ENCODE measurements at places on chromosomes 6 and 20.

- DNase-seq: no peak
Measured at GRCh38 chr6:10381133-10381829, 33.6 kb downstream of the TFAP2A start.

GRCh38 chr6:30364591-30364990, 19.6 kb downstream of the RPP21 start:
- DNase-seq: no peak

DNA sequence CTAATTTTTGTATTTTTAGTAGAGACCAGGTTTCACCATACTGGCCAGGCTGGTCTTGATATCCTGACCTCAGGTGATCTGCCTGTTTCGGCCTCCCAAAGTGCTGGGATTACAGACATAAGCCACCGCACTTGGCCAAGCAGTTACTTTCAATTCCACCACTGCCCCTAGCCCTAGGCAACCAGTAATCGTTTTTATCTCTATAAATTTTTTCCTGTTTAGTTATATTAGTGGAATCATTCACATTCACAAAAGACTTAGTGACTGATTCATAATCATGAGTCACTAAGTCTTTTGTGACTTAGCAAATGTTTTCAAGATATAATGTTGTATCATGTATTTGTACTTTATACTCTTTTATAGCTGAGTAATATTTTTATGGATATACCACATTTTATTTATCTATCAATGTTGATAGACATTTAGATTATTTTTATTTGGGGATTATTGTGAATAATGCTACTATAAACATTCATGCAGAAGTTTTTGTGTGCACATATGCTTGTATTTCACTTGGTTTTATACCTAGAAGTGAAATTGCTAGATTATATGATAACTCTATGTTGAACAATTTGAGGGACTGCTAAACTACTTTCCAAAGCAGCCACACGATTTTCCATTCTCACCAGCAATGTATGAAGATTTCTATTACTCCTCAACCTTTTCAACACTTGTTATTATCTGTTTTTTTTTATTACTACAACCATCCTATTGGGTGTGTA, 421.4 kb upstream of the ID4 start:
- no peak for DNase-seq

- DNase-seq: no peak
Measured at GRCh38 chr20:46626758-46627157, 24.5 kb downstream of the SLC13A3 start.

DNA sequence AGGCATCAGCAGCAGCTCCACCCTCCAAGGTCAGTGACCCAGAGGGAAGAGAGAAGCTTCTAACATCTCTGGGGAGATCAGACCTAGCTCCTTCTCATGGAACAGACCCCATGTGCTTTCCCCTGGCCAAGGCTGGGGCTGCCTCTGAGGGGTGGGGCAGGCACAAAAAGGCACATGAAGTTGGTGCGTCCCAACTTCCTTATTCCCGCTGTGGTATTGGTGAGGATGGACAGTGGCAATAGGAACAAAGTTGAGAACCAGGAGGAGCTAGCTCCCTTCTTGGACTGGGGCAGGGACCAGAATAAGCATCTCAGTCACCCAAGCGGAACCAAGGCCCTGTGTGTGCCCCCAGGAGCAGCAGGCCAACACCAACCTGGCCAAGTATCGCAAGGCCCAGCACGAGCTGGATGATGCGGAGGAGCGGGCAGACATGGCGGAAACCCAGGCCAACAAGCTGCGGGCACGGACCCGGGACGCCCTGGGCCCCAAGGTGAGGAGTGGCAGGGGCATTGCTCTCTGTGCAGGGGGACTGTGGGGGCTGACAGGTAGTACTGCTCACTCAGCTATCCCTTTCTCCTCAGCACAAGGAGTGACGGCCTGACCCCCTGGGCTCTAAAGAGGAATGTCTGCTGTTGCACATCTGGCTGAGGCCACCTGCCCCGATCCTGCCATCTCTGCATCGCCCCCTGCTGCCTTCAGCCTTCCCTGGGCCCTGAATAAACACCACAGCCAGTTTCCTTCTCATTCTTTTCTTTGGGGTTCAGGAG, 46.1 kb downstream of the MYH7B start:
- DNase-seq: no peak

GRCh38 chr6:795046-795685, 102.2 kb upstream of the EXOC2 start:
- no peak for DNase-seq

DNA sequence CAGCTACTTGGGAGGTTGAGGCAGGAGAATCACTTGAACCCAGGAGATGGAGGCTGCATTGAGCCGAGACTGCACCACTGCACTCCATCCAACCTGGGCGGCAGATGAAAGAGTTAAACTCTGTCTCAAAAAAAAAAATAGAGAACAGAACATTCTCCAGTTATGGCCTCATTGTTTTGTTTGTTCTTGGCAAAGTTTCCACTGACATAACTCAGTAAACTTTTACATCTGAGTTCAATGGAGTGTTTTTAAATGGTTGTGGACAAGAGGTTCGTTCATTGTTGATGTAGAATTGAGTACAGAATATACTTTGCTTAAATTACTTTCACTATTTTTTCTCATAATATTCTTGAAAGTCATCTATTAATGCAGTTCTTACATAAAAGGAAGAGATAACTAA, 42.2 kb upstream of the IFNGR1 start:
- no peak for DNase-seq

DNA sequence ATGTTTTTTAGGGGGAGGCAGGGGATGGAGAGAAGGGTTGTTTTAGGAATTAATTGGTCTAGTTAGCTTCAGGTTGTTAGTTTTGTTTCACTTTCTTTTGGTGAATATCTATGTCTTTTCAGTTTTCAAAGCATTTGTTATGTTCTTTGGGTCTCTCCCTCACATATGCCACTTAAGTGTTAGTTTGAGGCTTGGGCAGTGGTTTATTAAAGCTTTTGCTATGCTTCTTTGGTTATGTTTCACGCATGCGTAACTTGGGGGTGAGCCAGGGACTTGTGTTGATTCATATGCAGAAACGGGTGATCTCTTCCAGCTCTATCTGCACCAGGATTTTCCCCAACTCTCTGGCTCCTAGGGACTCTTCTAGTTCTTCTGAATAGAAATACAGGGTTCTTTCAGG, 11.4 kb upstream of the MMS22L start:
- no peak for DNase-seq

- DNase-seq: peak; percentile 7
Measured at GRCh38 chr20:1338096-1338495, 9.2 kb upstream of the SDCBP2 start.

- DNase-seq: no peak
Measured at GRCh38 chr6:41374618-41375590, 39.5 kb downstream of the NCR2 start.

DNA sequence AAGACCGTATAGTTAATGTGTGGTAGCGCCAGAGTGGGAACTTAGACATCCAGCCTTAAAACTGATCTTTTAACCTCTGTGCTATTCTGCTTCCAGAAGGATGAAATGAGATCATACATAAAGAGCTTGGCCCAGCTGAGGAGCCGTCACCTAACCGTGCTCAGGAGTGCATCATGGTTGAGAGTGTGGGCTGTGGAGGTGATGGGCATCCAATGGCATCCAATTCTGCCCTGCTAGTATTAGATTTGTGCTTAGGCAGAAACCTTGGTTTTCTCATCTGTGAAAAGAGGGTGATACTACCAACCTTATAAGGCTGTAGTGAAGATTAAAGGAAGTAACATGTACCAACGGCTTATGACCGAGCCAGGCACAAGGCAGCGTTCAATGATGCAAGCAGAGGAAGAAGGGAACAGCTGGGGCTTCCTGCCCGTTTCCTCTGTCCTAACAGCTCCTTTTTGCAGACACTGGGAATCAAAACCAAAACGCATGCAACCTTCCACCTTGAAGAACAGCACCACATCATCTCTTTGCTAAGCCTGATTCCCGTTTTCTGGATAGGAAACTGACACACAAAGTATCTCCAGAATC, 1.3 kb downstream of the SLC22A16 start:
- DNase-seq: no peak

GRCh38 chr6:45808917-45809316, 206.7 kb downstream of the CLIC5 start:
- no peak for DNase-seq

DNA sequence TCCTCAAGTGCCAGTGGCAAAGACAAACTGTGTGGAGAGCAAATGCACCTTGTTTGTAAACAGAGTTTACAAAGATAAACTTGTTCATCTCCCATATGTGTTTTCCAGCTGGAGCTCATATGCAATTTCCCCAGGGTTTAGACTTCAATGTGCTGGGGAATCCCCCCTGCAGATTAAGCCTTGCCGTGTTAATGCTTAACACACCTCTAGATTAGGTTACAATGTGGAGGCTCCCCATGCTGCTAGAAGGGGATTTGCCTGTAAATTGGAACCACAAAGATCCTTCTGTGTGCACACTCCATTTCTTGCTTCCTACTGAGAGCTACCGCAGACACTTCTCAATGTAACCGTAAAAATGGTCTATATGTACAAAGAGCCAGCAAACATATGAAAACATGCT, 263.1 kb downstream of the TBX18 start:
- no peak for DNase-seq

DNA sequence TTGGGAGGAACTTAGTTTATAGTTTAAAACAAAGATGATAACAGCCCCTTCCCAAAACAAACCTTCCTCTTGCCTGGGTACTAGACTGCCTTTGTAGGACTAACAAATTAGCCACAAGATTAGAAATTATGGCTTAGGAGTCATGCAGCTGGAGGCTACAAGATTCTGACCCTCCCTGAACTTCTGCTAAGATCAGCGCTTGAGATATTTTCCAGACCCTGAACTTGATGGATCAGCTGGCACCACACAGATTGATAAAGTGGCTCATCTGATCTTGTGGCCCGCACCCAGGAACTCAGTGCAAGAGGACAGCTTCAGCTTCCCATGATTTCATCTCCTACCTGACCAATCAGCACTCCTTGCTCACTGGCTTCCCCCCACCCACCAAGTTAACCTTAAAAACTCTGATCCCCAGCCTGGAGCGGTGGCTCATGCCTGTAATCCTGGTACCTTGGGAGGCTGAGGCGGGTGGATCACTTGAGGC, 5.9 kb upstream of the SERINC3 start:
- DNase-seq: no peak

GRCh38 chr6:4620284-4621151, 155.7 kb upstream of the CDYL start:
- DNase-seq: no peak

- no peak for DNase-seq
Measured at GRCh38 chr6:166987930-166988329, 11.3 kb upstream of the CEP43 start.

- no peak for DNase-seq
Measured at GRCh38 chr6:68502946-68503345, 132.1 kb upstream of the ADGRB3 start.

DNA sequence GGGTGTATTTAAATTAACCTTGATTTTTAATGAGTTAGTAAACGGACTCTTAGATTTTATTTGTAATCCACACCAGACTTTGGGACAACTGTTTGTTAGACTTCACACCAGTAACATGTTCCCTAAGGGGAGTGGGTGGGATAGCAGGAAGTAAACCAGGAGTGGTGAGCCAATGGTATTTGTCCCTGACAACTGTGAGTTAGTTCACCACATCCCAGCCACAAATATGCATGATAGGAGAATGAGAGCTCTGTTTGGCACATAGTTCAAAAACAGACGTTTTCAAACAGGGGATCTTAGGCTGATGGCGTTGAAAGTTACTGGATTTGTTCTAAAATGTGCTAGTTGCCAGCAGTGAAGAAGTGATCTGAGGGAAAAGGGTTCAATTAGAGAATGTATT, 18.7 kb upstream of the COL10A1 start:
- no peak for DNase-seq

GRCh38 chr6:167230288-167230687, 60.8 kb upstream of the UNC93A start:
- DNase-seq: no peak

GRCh38 chr6:136551103-136551502, 881 bp upstream of the MAP7 start:
- no peak for DNase-seq

DNA sequence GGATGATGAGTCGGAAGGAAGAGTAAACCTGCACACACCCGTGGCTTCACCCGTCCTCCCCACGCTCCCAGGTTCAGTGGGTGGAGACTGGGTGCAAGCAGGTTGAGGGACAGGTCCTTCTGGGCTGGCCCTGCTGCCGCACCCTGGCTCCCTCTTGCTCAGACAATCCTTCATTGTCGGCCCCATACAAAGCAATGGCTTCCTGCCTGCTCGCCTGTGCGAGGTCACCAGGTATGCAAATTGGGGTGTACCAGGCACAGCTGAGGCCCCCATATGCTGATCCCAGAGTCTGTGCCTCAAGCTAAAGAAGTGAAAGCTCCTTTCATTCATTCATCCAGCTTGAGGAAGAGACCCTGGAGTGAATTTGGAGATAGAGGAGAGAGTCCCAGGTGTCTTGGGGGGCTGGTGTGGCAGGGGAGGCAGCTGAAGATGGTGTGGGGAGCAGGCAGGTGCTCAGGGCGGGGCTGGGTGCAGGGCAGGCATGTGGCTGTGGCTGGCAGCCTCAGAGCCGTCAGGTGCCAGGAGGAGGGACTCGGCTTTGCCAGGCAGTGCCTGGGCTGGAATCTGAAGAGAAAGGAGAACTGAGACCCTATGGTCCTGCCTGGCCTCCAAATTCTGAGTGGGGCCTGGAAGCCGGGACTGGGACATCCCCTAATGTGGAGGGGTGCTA, 4.7 kb downstream of the SLCO4A1 start:
- DNase-seq: no peak

DNA sequence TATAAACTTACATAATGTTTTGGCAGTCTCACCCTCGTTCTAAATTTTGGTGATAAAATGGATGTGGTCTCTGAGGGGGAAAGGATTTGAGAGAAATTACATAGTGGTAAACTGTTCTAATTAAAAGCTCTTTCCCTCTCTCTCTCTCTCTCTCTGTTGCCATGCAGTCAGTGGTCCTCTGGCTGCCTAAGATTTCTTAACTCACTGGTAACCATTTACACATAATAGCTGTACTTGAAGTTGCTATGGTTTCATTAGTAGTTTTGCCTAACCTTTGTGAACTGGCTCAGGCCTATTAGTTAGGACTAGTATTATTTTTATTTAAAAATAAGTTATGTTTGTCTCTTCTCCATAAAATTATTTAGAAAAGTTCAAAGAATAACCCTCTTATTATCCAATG, 42.0 kb downstream of the MAPK14 start:
- DNase-seq: no peak

GRCh38 chr6:80214436-80215022, 108.1 kb downstream of the BCKDHB start:
- DNase-seq: no peak

GRCh38 chr20:57660181-57660921, 40.1 kb upstream of the ZBP1 start:
- DNase-seq: no peak

DNA sequence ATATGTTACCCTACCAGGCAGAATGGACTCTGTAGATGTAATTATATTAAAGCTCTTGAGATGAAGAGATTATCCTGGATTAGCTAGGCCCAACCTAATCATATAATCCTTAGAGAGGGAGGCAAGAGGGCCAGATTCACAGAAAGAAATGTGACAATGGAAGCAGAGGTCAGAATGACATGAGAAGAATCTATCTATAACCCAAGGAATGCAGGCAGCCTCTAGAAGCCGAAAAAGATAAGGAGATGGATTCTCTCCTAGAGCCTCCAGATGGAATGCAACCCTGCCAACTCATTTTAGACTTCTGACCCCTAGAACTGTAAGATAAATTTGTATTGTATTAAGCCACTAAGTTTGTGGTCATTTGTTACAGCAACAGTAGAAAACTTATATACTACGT, 12.3 kb downstream of the PXT1 start:
- no peak for DNase-seq

GRCh38 chr6:125930765-125931418, 25.7 kb upstream of the HINT3 start:
- DNase-seq: no peak

All from activated T-helper 2 cell treated with anti-CD3 and anti-CD28 coated beads, Interferon-gamma antibody, Interleukin-2, Interleukin-4, amounts not matched to agents 10 μg/mL and 5 μg/mL and 100 μg/mL, durations not matched to agents 14 hours and 24 hours and 36 hours (primary cell).